Prostate gland (tissue), 2 donors: ENCODE measurements at places on chromosomes 7 and 10. TPM values are rescaled to one million over a fixed set of nuclear protein-coding genes. Genes with fewer than 3 reads are reported as not detected.
A peak's percentile ranks its signal among the peaks of the same experiment; 100 is the strongest.

DPYSL4 gene
- total RNA-seq = 22.6 TPM

GRCh38 chr7:2399848-2400587, 3.4 kb upstream of the CHST12 start:
- peak; percentile 77 for DNase-seq

GRCh38 chr10:24390746-24391145, 181.8 kb downstream of the KIAA1217 start:
- no peak for DNase-seq

GRCh38 chr7:80140388-80140787, 5.8 kb downstream of the GNAI1 start:
- no peak for DNase-seq
